ENCODE measurements at places on chromosomes 7 and 10. TPM values are rescaled to one million over a fixed set of nuclear protein-coding genes. Genes with fewer than 3 reads are reported as not detected.

DNA sequence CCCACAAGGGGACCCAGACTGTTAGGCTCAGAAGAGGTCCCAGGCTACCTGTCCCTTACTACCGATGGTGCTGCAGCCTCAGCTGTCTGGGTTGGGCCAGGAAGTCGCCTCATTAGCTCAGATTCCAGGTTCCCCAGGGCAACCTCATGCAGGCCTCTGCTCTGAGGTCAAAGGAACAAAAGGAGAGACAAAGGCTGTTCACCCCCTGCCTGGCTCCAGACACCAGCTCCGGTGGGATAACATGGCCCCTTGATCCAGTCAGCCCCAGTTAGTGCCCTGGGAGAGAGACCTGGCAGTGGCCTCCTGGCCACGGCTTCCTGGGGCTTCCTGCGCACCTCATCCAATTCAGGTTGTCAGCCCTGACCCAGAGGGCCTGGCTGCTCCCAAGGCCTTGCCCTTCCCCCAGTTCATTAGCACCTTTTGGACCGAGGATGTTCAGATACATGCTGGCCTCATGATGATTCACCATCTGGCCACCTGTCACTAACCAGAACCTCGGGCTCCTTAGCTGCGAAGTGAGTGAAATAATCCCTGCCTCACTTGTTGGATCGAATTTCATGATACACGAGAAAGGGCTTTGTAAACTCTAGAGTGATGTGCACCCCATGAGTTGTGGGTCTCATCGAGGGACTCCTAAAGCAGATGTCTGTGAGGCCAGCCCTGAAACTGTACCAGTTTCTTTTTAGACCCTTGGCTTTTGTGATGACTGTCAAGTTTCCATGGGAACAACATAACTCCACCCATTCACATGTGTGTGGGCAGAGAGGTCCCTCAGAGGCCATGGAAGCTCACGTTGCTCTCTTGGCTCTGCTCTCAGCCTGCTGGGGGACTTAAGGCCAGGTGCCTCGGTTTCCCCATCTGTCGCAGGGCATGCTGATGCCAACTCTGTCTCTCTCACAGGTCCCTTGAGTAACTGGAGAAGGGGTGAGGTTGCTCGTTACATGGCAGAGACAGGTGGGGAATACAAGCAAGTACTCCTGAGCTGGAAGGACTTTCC, 79.5 kb upstream of the PCBD1 start:
- no peak for DNase-seq

GRCh38 chr10:63343476-63343875, 122.3 kb downstream of the JMJD1C start:
- no peak for DNase-seq

GRCh38 chr10:104680467-104681401, 39.6 kb downstream of the SORCS3 start:
- no peak for DNase-seq

NPTX2 gene
- not detected for total RNA-seq

GRCh38 chr7:140165422-140165821, 11.4 kb downstream of the KDM7A start:
- no peak for DNase-seq

DNA sequence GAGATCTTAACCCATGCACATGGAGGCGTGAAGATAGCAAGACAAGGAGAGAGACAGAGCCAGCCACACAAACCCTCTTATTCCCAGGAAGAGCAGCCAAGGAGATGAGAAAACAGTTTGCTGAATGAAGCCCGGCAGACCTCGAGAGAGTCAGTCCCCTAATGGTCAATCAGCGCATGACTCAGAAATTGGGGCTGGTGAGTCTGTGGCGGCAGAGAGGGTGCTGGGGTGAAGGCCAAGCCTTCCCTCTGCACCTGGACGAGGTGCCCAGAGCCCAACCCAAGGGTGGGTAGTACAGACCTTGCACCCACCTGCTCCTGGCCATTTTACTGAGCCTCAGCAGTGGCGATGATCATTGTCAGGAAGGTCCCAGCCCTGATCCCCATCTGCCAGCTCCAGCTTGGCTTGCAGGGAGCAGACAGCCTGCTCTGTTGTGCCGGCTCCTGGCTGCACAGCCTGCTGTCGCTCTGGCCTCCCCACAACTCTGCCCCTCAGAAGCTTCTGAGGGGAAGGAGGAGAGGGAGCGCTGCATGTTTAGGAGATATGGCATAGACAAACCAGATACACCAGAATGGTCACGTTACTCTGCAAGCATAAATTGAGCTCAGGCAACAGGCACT, 256.6 kb downstream of the RPS24 start:
- DNase-seq, result no peak

DNA sequence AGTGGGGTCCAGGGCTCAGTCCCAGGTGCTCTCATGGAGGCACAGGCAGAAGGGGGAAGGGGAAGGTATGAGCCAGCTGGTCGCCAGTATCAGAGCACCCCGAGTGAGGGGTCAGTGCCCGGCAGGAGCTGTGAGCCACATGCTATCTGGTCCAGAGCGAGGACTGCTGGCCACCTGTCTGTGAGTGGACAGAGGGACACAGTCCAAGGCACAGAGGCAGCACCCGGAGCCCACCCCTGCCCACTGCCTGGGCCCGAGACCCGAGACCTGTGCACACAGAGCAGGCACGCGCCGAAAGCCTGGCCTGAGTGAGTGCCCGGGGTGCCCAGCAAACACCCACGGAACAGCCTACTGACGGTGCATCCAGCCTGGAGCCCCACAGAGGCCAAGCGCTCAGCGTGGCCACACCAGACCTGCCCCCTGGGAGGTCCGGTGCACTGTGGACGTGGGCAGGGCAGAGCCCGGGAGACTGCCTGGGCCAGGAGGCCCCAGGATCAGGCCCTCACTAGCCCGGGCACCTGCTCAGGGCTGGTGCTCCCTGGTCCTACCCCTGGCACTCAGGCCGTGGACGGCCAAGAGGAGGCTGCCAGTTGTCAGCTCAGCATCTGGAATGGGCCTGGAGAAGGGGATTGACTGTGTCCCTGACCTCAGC, 29.4 kb downstream of the ADGRA1 start:
- no peak for DNase-seq

DNA sequence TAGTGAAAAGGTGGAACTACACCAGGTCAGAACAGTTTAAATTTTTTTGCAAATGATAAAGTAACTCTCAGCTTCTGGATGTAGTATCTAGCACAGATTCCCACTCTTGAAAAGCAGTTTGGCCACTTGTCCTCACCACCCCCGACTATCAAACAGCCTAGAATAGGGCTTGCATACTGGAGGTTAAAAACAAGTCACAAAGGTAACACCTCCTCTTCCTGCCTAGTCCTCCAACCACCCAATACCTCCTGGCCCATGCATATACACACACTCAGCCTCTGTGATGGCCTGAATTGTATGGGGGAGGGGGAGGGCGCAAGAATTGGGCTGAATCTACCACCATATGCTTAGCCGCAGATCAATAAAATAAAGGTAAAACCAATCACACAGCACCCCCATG, 5.7 kb downstream of the SKAP2 start:
- DNase-seq, result no peak

- DNase-seq, result no peak
Observed at GRCh38 chr10:88262591-88263234, 320.4 kb downstream of the RNLS start.

DNA sequence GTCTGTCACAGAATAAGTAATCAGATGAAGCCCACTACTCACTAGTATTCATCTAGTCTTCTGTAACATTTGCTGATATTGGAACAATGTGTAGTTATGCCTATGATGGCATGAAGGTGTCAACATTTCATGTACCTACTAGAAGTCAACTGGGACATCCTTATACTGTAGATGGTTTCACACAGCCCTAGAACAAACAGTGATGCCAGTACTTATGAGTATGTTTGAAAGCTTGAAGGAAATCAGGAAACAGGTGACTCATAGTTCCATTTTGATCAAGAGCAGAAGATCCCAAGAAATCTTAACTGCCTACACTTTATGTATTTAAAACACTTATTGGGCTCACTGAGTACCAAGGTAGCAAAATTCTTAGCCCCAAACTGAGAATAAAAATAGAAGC, 1519.6 kb downstream of the REEP3 start:
- no peak for DNase-seq

- no peak for DNase-seq
Observed at GRCh38 chr7:10677668-10678232, 295.9 kb upstream of the PHF14 start.

GRCh38 chr10:17144757-17145156, 15.1 kb upstream of the CUBN start:
- DNase-seq, result no peak

DNA sequence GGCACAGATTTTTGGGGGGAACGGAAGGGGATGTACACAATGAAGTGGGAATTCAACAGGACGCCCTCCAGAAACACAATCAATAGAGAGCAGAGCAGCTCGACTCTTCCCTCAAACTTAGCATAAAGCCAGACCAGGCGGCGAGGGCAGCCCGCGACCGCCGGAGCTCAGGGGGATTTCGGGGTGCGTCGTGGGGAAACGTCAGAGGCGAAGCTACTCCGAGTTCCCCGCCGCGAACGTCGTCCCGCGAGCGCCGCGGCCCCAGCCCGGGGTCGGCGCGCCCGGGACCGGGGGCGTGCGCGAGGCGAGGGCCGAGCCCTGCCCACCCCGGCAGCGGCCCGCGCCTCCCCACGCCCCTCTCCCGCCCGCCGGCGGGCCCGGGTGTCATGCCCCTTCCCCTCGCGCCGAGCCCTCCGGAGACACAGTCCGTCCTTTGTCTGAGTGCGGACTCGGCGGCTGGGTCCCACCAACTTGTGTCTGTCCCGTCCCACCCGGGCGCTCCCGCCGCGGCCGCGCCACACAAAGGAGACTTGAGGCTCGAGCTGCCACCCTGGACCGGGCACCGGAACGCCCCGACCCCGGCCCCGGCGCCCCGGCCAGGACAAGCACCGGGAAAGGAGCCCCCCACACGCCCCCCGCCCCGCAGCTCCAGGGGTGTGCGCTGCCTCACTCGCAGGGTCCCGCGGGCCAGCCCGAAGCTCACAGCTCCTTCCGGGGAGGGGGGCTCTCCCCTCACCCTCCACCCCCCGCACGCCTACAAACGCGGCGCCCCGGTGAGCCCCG, 634 bp downstream of the EZH2 start:
- DNase-seq, result peak; percentile 58
